ENCODE measurements at places on chromosomes 6 and 20. TPM values are rescaled to one million over a fixed set of nuclear protein-coding genes. Genes with fewer than 3 reads are reported as not detected.
A peak's percentile ranks its signal among the peaks of the same experiment; 100 is the strongest.

DNA sequence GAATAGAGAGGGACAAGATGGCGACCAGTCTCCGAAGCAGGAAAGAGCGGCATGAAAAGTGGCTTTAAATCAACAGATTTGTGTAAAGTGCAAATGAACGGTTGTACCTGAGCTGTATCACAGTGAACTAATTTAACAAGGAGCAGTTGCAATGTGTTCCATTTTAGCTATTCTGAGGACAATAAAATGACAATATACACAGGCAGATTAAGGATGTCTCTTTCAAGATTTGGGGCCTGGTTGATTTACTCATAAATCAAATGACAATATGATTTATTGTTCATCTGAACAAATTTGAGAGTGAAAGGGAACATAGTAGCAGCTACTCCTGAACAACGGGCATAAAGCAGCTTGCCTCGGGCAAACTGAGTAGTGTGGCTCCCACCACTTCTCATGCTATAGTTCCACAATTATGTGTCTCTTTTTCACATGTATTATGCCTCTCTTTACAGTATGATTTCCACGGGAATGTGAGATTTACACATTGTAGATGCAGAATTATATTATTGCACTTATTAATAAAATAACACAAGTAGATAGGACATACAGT lies 204.1 kb upstream of the AGPAT4 start:
- DNase-seq: no peak

- no peak for DNase-seq
Measured at GRCh38 chr6:145814035-145814500, 527 bp downstream of the FBXO30 start.

GRCh38 chr6:34020278-34020677 lies 125.6 kb downstream of the GRM4 start:
- DNase-seq: no peak

- DNase-seq: no peak
Measured at GRCh38 chr6:156839129-156839528, 62.0 kb downstream of the ARID1B start.

- no peak for DNase-seq
Measured at GRCh38 chr6:27771235-27771634, 141.0 kb downstream of the OR2B2 start.

DNA sequence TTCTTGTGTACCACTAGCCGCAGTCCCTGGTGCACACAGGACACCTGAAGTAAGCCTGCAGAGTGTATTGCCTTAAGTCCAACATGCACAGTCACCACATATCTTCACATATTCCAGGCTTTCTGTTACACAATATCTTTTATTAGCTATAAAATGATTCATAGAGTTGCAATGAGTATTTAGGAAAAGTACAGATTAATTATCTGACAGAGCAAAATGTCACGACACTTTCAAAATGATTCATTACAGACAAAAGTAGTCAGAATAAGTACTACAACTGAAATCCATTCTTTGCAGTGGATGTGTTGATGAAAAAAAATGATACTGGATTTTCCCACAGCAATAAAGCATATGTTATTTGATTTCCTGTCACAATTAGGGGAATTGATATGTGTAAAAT lies 199.5 kb upstream of the ASCC3 start:
- DNase-seq: no peak

- no peak for DNase-seq
Measured at GRCh38 chr6:149985481-149985937, 21.8 kb downstream of the ULBP1 start.

DNA sequence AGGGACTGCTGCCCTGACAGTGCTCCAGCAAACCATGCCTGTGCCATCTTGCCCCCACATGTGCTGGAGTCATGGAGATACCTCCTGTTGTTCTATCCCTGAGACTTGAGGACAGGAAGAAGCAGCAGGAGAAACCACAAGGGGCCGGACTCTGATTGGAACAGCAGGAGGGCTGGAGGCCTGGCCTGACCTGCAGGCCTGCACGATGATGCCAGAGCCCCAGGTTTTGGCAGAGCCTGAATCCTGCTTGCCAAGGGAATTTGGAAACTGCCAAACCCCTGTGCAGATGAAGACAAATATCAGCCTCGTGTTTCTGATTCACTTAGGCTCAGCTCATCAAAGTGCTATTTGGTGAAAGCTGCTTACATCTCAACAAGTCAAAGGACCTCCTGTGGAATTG lies 177.6 kb downstream of the MAFB start:
- no peak for DNase-seq

DNA sequence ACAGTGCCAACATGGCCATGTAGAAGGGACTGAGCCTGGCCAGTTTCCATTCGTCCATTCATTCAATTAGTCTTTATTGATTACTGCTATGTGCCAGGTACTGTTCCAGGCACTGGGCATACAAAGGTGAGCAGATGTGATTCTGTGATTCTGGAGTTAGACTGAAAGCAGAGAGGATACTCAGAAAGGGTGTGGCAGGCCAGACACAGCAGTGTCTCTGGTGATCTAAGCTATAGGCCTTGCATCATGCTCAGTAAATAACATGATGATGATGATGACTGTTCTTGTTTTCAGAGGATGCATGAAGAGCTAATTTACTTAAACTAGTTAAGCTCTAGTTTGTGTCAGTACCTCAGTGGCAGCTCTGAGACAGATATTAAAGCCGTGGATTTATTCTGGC lies 31.4 kb upstream of the FUCA2 start:
- DNase-seq: no peak

GRCh38 chr6:7732228-7732627 lies 6.3 kb downstream of the BMP6 start:
- no peak for DNase-seq

GRCh38 chr6:2542101-2542857 lies 208.4 kb downstream of the MYLK4 start:
- DNase-seq: peak; percentile 30

GRCh38 chr6:41546866-41547798 lies 951 bp downstream of the FOXP4 start:
- peak; percentile 52 for DNase-seq

DNA sequence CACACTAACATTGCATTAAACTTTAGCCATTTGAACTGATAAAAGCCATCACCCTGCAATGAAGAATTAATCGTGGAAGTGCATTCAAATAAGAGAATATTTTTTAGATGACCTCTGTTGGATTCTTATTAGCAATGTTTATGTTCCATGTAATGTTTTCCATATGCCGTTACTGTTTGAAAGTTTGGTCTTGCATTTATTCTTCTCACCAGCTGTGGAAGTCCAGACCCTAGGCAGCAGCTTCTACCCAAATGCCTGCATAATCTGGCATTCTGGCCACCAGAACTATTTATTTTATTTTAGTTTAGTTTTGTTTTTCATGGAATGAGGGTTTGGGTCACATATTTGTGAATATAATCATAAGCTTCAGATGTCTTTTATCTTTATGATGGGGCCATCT lies 140.4 kb downstream of the SAMD5 start:
- no peak for DNase-seq

DNA sequence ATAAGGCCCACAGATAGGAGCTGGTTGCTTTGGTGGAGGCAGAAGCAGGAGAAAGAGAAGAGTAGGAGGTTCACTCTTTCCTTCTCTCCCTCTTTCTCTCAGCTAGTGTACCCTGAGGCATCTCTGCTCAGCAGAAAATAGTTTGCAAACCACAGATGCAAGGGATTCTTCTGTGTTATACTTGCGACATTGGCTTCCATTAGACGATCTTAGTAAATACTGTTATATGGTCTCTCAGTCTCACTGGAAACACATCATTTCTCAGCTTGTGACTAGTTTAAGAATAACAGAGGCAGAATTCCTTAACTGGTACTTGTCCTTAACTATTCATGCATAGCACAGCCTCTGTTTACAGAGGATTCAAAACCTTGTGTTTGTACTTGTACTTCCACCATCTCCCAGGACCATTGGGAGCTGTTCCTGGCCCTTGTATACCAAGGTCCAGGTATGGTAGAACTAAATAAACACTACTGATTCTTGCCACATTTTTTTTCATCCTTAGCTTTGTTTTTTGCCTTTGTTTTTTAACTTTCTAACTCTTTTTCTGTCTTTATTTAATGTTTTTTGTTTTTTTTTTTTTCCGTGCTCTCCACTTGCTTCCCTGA lies 218.2 kb downstream of the OTOR start:
- no peak for DNase-seq

- DNase-seq: no peak
Measured at GRCh38 chr6:9431945-9432344, 982.9 kb downstream of the TFAP2A start.

DNA sequence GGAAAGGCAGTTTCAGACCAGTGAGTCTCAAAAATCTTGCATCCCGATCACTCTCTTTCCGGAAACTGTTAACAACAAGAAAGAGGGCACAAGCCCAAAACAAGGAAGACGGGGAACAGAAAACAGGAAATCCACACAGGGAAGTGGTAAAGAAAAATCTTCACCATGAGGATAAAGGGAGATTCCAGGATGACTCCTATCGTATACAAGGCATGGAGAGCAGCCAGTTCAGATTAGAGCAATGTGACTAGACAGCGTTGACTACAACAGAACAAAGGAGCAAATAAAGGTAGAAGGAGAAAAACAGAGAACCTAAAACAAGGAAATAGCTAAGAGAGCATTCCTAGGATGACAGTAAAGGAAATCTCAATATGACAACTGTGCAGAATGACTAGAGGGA lies 26.5 kb downstream of the VNN1 start:
- no peak for DNase-seq

VGLL2 gene
- not detected for total RNA-seq

CYP24A1 gene
- total RNA-seq: 0.40 TPM

SYCP2L gene
- 0.31 TPM for total RNA-seq

CCN6 gene
- not detected for total RNA-seq

TRIM38 gene
- 29.1 TPM for total RNA-seq

NHSL1 gene
- 0.44 TPM for total RNA-seq

CST5 gene
- not detected for total RNA-seq

STMN3 gene
- total RNA-seq: 45.6 TPM

OOEP gene
- 1.4 TPM for total RNA-seq

PACRG gene
- total RNA-seq: 0.58 TPM

SPATA25 gene
- total RNA-seq: 2.0 TPM

FAM229B gene
- 2.3 TPM for total RNA-seq

MAS1 gene
- not detected for total RNA-seq

DEF6 gene
- total RNA-seq: 213 TPM

ERVFRD-1 gene
- total RNA-seq: not detected

CST4 gene
- total RNA-seq: not detected

Data from activated naive CD8-positive, alpha-beta T cell treated with anti-CD3 and anti-CD28 coated beads, Interleukin-2, amount 10 ng/mL, durations not matched to agents 7 days and 5 days (primary cell).